ENCODE measurements at places on chromosomes 3 and 15. TPM values are rescaled to one million over a fixed set of nuclear protein-coding genes. Genes with fewer than 3 reads are reported as not detected.

DNA sequence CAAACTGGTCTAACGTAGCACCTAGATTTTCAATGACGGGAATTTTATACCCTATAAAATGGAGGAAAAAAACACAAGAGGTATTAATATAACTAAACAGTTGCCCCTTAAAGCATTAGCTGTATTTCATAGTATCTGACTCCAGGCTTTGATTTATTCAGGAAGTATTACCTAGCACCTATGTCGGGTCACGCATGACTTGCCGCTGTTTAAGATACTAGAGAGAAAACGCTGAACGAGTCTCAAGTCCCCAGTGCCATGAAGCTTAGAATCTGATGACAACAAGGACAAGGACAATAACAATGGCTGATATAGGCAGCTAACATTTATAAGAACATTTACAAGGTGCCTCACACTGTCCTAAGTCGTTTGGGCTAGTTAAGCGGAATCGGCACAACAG lies 1.9 kb downstream of the SNRPA1 start:
- H3K4me3 ChIP-seq: peak overlapping the region; percentile 93
- peaks cover 44% of the 10 kb centered on the region for H3K36me3 ChIP-seq
- no peak overlapping the region for H3K27ac ChIP-seq
- peaks cover 30% of the 10 kb centered on the region for H3K4me1 ChIP-seq
- no peaks in the 10 kb centered on the region for H3K27me3 ChIP-seq

- no peaks in the 10 kb centered on the region for H3K27me3 ChIP-seq
- no peak for DNase-seq
- peak overlapping the region; percentile 98 for H3K27ac ChIP-seq
- peaks cover 17% of the 10 kb centered on the region for H3K4me1 ChIP-seq
Measured at GRCh38 chr3:52277972-52278509, 408 bp downstream of the WDR82 start.

DNA sequence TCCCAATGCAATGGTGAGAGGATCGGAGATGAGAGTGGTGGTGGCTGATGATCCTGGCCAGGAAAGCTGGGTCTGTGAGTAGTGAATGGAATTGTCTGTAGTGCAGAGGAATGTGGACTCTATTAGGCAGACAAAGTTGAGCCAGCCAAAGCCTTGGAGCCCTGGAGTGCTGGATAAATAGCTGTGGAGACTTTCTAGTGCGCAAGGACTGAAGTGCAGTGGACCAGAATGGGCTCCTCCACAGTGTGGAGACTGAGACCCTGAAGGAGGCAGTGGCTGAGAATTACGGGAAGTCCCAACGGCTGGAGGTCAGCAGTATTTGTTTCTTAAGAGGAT lies 874 bp downstream of the ZNF662 start:
- H3K4me1 ChIP-seq: peaks cover 9% of the 10 kb centered on the region
- DNase-seq: no peak
- H3K27me3 ChIP-seq: no peaks in the 10 kb centered on the region
- peak overlapping the region; percentile 74 for H3K27ac ChIP-seq

- H3K36me3 ChIP-seq: no peaks in the 10 kb centered on the region
- peaks cover 8% of the 10 kb centered on the region for H3K4me1 ChIP-seq
- no peaks in the 10 kb centered on the region for H3K27me3 ChIP-seq
- H3K4me3 ChIP-seq: no peak overlapping the region
Measured at GRCh38 chr3:194492001-194492400, 5.2 kb upstream of the ATP13A3 start.

The PRR23C gene
- total RNA-seq: not detected
